Forelimb muscle (tissue), 1 donor: ENCODE measurements at places on chromosomes 2 and 18. TPM values are rescaled to one million over a fixed set of nuclear protein-coding genes. Genes with fewer than 3 reads are reported as not detected.

- no peak for DNase-seq
Measured at GRCh38 chr2:230797515-230798495, 66.9 kb upstream of the ITM2C start.

GRCh38 chr2:205629091-205629776 is 53.1 kb upstream of the NRP2 start:
- DNase-seq = no peak

- no peak for DNase-seq
Measured at GRCh38 chr18:54222922-54223567, 1.4 kb downstream of the MBD2 start.

DNA sequence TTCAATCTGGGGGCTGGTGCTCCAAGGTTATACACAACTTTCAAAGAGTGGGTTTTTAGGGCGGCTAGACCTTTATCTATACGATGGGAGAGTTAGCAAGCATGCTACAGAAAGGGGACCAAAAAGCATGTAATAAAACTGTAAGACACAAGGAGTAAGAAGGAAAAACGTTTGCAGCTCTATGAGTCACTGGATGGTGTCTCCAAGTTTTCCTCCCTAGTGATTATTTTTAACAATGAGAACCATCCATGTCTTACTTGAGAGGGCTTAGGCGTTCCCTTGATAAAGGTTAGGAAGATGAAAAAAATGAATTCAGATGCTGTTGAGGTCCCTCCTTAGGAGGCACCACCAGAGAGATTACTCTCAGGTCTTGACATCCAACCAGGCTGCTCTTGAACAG is 75.9 kb downstream of the HRH4 start:
- no peak for DNase-seq

GRCh38 chr18:62618735-62619134 is 95.9 kb downstream of the ZCCHC2 start:
- no peak for DNase-seq

GRCh38 chr18:59041819-59042815 is 97.6 kb upstream of the SEC11C start:
- DNase-seq = no peak

DNA sequence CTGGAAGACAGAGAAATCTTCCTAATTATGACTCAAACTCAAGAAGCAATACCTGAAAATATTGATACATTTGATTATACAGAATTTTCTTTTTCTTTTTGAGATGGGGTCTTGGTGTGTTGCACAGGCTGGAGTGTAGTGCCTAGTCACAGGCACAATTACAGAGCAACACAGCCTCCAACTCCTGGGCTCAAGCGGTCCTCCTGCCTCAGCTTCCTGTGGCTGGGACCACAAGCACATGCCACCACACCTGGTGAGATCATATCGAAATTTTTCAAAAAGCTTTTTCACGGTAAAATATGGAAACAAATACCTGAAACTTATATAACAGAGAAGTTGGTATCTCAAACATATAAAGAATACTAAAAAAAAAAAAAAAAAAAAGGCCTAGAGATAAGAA is 27.9 kb downstream of the TGFBRAP1 start:
- DNase-seq = no peak

DNA sequence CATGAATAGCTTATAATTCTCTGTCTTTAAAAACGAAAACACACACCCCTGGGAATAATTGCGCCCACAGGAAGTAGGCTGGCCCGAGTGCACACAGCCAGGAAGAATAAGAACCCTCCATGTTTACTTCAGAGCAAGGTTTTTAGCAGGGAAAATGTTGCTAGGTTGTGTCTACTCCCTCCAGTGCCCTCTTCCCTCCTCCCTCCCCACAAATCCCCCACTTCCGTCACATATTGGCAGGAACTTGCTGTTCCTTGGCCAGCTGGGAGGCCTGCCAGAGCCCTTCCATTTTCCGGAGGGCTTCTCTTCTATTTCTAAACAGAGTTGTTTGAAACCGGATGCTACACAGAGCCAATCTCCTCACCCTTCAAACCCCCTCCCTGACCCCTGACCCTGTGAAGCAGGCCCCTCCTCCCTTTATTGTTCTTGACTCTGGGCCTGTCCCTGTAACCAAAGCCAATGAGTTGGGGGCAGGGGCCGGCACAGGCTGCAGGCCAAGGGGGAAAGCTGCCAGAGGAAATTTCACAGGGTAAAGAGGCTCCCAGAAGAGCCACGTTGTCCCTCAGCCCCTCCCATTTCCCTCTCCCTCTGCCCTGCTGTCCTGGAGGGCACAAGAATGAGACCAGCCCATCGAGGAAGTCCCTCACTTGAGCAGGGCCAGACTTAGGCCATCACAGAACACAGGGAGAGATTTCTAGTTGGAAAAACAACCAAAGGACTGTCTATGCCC is 49.8 kb upstream of the LGALSL start:
- DNase-seq = peak; percentile 71

GRCh38 chr2:96984300-96984699 is 2.1 kb downstream of the FAM178B start:
- DNase-seq = no peak

- no peak for DNase-seq
Measured at GRCh38 chr2:154603682-154604081, 94.8 kb upstream of the KCNJ3 start.

GRCh38 chr18:76499637-76500340 is 4.7 kb upstream of the ZNF516 start:
- DNase-seq = no peak

- no peak for DNase-seq
Measured at GRCh38 chr18:59067873-59068272, 71.8 kb upstream of the SEC11C start.

DNA sequence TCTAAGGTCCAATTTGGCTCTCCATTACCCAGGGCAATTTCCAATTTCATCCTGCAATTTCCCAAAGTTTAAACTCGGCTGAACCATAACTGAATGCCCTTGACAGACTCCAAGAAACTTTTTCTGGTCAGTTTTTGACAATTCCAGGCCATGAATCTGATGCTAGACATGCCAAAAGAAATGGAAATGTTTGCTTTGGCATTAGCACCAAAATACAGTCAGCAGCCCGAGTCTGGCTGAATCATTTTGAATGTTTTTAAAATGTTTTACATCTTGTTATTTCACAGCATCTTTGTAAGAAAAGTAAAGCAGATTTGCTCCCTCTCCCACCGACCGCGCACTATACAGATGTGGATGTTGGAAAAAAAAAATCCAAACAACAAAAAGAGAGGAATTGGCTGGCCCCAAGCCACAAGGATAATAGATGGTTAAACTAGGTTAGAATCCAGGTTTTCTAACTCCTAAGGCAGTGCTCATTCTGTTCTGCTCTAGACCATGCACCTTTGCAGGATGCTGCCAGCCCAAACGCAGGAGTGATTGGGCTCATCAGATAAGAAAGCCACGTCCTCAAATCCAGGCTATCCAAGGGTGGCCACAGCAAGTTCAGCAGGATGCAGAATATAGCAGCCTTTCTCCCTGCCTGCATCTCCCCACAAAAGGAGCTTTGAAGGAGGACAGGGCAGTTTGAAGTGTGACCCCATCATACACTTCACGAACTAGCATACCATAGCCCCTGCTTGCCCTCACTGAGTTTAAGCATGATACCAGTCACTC is 167.5 kb downstream of the ALK start:
- no peak for DNase-seq

- no peak for DNase-seq
Measured at GRCh38 chr2:234364661-234365060, 132.2 kb downstream of the ARL4C start.

DNA sequence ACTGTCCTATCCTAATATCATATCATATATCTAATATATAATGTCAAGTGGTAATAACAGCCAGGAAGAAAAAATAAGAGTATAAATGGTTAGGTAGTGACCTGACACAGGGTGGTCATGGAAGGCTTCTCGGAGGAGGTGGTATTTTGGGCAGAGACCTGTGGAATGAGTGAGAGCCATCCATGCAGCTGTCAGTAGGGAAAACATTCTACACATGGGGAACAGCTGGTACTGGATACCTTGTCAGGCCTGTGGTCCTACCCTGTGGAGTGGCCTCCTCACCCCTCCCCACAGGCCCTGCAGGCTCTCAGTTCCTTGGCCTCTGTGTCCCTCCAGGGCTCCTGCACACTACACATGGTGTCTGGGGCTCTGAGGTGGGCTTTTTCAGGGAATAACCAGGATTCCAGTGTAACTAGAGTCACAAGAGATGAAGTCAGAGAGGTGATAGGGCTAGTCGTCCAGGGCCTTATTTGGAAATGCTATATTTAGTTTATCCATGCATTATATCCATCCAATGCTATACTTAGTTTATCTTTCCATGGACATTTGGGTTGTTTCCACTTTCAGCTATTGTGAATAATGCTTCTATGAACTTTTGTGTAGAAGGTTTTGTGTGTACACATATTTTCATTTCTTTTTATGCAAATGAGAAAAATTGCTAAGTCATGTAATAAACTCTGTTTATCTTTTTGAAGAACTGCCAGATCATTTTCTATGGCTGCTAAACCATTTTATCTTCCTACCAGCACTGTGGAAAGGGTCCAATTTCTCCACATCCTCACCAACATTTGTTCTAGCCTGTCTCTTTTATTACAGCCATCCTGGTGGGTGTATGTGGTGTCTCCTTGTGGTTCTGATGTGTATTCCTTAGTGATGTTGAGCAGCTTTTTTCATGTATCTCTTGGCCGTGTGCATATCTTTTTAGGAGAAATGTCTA is 75.6 kb downstream of the TPGS2 start:
- DNase-seq = no peak

DNA sequence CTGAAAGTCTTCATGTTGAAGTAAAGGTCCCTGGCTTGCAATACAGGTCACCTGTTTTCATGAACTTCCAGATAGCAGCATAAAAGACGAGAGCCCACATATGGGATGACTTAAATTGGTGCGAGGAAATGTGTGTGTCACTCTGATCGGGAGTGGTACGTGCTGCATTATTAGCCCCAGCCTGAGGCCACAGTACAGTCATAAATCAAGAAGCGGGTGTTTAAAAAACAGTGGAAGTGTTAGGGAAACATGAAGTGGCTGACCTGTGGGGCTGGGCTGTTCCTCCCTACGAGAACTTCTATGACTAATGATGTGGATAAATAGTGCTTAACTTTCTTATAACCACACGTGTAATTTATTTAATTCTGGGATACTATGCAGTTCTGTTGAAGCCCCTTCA is 24.4 kb downstream of the RDH14 start:
- DNase-seq = no peak

NEU4 gene
- polyA plus RNA-seq = 7.0 TPM

FAM124B gene
- 9.2 TPM for polyA plus RNA-seq

DOCK10 gene
- polyA plus RNA-seq = 16.3 TPM

CKAP2L gene
- polyA plus RNA-seq = 6.4 TPM

C2orf80 gene
- polyA plus RNA-seq = not detected

TTLL4 gene
- polyA plus RNA-seq = 26.5 TPM

C2orf66 gene
- 0.14 TPM for polyA plus RNA-seq
